ENCODE measurements at places on chromosomes 16 and 17.

- DNase-seq, result no peak
Measured at GRCh38 chr16:27319257-27319965, 5.6 kb downstream of the IL4R start.

DNA sequence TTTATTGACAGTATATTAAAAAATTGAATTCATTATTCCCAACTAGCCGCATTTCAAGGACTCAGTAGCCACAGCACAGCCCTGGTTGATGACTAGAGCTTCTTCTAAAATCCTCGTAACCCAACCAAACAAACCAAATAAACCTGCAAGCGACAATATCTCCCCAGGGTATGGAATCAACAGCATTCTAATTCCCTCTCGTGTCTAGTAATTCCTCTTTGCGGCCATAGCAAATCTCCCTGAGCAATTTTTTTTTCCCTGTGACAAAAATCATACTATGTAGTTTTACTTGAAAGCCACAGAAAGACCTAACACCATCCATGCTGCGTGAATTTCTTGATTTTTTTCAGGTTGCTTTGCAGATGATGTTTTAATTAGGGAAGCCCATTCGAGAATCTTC is 143.4 kb upstream of the MYOCD start:
- DNase-seq, result no peak

- DNase-seq, result no peak
Measured at GRCh38 chr17:48456589-48456988, 26.6 kb upstream of the SKAP1 start.

- DNase-seq, result no peak
Measured at GRCh38 chr17:2266865-2267228, 36.7 kb downstream of the SMG6 start.

DNA sequence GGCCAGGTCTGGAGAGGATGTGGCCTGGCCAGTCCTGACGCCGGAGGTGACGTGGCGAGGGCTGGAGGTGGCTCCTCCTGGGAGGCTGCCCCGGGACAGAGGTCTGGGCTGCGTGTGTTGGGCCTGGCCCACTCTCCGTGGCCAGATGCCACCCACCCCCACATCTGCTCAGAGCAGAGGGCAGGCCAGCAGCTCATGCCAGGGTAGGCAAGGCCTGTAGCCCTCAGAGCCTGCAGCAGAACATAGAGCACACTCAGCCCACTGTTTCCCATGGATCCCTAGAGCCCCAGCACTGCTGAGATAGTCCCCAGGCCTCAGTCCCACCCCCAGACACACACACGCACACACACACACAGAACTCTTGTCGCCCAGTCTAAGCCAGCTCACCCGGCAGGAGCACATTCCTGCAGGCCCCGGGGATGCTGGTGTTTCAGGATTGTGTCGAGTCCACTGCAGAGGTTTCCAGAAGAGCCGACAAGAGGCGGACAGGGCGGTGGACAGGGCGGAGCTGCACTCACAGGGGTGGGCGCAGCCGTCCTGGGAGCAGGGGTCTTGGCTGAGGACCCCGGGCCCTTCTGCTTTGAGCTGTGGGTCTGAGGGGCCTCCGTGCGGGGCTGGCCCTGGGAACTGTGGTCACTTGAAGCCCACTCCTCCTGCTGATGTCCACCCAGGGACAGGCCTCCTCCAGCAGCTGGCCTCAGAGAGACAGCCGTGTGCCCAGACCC is 33.4 kb downstream of the SOX8 start:
- DNase-seq, result no peak

GRCh38 chr17:43616852-43617251 is 44.9 kb downstream of the MEOX1 start:
- no peak for DNase-seq

DNA sequence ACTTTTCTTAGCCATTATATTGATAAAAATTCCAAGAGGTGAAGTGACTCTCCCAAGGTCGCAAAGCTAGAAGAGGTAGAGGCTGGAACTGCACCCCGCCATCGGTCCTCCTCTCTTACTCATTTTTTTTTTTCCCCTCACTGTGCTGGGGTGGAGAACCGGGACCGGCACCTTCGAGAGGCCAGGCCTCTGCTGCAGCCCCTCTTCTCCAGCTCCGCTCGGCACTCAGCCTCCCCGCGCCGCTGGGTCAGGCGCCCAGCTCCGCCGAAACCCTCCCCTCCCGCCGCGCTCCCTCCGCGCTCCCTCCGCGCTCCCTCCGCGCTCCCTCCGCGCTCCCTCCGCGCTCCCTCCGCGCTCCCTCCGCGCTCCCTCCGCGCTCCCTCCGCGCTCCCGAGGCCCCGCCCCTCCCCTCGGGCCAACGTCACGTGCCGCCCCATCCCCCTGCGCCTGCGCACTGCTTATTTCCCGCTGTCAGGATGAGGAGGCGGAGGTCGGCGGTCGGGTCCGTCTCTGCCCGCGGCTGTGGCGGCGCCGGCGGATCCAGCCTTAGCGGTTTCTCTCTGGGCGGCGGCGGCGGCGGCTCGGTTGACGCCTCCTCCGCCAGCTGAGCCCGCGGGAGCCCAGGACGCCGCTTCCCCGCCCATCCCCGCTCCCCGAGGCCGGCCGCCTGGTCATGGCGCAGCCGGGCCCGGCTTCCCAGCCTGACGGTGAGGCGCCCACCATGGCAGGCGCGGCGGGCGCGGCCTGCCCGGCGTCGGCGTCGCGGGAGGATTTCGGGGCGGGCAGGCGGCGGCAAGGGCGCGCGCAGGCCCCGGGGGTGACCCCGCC is at the start of gene RABEP1:
TSS of gene RABEP1 (plus strand) at position 471 of the 828 bp plus-strand sequence. CDS start at position 674, 203 bp downstream.
- DNase-seq, result peak; percentile 85

GRCh38 chr17:33892717-33893591 is 362.1 kb upstream of the CCL2 start:
- DNase-seq, result no peak

DNA sequence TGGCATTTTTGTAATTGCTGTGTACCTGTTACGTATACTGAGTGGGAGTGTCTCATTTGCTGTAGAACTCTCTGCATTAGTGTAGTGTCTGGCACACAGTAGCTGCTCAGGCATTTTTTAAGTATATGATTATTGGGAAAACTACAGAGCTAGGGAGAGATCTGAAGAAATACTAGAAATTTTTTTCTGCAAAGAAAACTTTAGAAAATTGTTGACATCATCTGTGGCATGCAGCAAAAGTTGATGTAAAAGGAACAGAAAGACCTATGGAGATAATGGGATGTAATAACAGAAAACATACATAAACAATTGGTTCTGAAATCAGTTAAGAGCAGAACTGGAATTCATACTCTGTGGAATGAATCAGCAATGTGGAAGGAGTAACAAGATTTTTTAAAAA is 11.6 kb downstream of the CLTC start:
- no peak for DNase-seq

- DNase-seq, result no peak
Measured at GRCh38 chr16:22670551-22671041, 143.4 kb upstream of the HS3ST2 start.

GRCh38 chr16:8776129-8776584 is 21.3 kb downstream of the TMEM186 start:
- DNase-seq, result no peak

GRCh38 chr16:66511602-66512271 is 38.2 kb downstream of the TK2 start:
- DNase-seq, result no peak

DNA sequence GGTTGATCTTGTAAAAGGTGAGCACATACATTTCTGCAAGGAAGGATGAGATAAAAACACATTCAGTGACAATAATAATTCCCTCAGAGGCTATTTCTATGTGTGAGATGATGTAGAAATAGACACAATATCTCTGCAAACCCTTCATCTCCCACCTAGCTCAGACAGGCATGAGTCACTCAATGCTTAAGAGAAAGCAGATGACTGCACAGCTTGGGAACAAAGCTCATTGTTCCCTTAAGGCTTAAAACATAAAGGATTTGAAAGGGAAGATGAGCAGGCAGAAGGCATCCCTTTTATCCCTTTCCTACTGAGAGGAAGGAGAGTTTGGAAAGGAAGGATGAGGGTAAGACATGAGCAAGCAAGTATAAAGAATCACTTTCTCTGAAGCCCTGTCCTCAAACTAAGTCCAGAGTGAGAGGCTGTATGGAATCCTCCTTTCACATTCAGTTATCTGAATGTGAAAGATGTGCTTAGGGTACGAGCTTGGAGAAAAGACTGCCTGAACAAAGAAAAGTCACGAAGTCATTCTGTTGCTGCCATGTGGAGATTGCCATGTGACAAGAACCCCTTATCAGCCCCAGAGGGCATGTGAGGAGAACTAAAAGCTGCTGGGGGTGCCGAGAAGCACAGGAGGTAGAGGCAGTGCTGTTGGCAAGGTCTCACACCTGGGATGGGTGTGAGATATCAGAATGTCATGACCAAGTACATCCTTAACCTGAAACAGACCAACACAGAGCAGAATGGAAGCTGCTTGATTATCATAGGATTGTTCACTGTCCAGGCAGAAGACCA is 58.2 kb downstream of the CNTNAP4 start:
- DNase-seq, result no peak

DNA sequence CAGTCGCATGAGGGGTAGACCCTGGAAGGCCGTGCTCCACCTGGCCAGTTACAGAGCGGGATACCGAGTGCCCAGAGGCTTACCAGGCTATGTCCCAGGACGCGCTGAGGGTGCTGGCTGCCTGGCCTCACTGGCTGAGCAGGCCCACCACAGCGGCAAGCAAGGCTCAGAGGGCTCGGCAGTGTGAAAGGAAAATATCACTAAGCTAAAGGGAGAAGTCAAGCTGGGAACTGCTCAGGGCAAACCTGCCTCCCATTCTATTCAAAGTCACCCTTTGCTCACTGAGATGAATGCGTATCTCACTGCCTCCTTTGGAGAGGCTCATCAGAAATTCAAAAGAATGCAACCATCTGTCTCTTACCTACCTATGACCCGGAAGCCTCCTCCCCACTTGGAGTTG is 37.4 kb downstream of the CCDC57 start:
- DNase-seq, result no peak

All from memory B cell (primary cell).